ENCODE measurements at places on chromosomes 3 and 15.

GRCh38 chr15:96325541-96326327, 4.8 kb upstream of the NR2F2 start:
- DNase-seq = peak; percentile 48

DNA sequence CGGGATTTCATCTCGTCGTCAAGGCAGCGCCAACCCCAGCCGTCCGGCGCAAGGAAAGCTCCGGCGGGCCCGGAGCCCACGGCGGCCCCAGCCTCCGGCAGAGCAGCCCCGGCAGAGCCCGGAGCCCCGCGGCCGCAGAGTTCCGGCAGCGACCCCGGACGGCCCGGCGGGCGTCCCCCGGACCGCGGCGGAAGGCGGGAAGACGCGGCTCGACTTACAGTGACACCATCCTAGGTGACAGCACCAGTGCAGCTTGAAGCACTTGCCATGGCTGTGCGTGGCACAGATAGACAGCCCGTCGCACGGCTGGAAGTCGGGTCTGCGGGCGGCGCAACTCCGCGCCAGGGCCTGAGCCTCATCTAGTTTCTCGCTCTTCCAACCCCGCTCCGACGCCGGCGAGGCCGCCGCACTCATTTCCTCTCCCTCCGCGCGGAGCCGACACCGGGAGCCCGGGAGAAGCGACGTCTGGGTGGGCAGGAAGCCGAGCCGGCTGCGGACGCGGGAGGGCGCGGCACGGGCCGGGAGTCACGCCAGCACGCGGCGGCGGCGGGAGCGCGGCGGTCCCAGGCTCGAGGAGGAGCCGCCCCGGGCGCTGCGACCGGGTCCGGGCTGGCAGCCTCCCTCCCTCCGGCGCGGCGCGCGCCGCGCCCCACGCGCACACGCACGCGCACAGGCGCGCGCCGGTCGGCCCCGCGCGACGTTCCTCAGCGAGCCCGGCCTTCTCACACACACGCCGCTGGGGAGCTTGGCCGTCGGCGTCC, at the start of gene C3orf70:
Gene C3orf70, minus strand, starts transcription at position 651 of the 761 bp plus-strand sequence. Its CDS starts 237 bp downstream, at position 414.
- peak; percentile 63 for DNase-seq

DNA sequence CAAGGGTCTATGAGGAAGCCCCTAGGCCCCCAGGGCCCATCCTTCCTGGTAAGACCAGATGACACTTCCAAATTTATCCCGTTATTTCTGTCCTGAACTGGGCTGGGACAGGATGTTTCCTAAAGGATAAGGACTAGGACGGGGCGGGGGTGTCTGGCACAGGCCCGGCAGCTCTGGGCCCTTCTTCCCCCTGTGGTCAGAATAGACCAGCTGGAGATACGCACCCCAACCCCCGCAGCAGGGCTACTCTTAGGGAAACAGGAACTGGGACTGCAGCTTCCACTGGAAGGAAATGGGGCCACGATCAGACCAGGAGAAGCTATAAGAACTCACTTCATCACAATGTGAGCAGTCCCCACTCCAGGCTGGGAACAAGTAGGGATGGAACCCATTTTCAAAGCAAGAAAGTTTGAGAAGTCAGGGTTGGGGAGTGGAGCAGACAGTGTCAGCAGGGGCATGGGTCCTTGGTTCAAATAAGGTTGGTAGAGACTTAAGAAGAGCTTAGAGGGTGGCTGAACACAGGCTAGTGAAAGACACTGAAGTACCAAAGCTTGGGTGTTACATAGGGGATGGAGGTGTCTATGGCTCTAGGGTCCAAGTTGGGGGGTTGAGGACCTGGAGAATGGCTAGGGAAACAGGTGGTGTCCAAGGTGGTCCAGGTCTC, 1.1 kb downstream of the NCKIPSD start:
- DNase-seq = no peak

DNA sequence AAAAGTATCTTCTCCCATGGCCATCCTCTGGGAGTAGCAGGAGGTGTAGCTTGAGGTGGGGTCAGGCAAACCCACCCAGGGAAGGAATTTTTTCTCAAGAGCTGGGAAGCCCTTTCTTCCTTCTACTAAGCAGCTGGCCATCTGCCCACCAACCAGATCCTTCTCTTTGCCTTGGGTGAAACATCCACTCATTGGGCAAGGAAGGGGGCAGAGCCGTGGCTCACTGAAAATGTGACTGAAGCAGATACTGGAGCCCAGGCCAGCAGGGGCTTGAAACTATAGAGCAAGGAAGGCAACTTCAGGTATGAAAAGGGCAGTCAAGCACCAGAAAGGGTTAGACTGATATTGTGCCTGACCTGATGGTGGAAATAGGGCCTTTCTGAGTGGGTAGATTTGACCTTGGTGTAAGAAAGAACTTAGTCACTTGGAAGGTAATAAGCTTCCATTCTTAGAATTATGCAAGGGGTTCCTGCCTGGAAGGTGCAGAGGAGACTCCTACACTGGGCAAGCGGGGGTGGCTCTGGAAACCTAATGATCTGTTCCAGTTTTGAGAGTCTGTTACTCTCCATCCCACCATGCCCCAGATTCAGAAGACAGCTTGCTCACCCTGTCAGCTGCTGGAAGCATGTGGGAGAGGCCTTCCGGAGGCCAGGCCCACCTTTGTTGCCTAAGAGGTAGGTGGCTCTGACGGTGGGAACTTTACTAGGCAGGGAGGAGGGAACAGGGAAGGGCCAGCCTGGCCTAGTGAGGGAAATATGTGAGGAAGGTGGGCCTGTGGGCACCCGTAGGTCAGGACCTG, 22.0 kb upstream of the PLA2G4E start:
- DNase-seq = no peak

GRCh38 chr3:128782282-128783146, 56.5 kb downstream of the RAB7A start:
- no peak for DNase-seq

- no peak for DNase-seq
These were observed 110.8 kb upstream of the ICE2 start for GRCh38 chr15:60589728-60590127.

DNA sequence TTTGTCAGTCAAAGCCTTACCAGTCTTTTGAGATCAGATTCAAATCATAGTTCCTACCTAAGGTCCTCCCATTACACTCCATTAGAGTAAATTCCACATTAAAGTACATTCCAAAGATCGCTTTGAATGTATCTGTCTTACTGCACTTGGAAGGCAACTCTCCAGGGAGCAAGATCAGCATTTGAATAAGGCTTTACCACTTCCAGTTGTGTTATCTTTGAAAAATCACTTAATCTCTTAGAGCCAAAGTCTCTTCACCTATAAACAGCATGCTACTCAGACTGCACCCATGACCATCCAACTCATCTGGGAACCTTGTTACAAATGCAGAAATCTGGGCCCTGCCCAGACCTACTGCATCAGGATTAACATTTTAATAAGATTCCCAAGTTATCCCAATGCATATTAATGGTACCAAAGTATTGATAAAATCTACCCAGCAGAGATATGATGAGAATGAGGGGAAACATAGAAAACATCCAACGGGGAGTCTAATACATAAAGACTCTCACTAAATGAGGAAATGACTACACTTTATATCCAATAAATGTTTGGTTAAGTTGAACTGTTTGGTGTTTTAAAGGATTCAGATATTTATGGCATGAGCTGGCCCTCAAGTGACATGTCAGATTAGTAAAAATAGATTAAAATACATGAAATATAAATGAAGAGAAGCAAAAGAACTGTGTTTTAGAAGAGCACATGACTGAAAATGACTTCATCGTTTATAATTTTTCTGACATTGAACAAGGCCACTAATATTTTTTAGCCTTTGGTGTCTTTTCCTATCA, 75.9 kb downstream of the TNIK start:
- peak; percentile 73 for DNase-seq

- no peak for DNase-seq
These were observed 16.2 kb upstream of the ANKDD1A start for GRCh38 chr15:64895285-64896065.

DNA sequence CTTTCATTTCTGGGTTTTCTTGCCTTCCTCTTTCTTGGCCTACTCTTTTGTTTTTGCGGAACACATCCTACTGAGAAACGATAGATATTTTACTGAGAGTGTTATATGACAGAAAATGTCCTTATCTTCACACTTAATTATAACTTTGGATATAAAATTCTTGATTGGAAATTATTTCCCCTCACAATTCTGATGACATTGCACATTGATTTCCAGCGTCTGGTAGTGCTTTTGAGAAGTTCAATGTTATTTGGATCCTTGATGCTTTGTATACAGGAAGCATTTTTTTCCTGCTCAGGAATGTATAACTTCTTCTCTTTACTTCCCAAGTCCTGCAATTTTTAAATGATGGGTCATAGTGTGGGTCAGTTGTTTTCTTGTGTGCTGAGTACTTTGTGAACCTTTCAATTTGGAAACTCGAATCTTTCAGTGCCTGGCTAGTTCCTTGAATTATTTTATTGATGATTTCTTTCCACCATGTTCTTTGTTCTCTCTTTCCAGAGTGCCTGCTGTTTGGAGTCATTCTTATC, 183.9 kb downstream of the PDCD6IP start:
- no peak for DNase-seq

GRCh38 chr15:74786551-74787165, 4.8 kb downstream of the CSK start:
- DNase-seq = no peak

- DNase-seq = no peak
These were observed 215.6 kb upstream of the CD96 start for GRCh38 chr3:111326144-111326995.

- DNase-seq = no peak
These were observed 555.5 kb upstream of the CFAP20DC start for GRCh38 chr3:59605318-59605717.

DNA sequence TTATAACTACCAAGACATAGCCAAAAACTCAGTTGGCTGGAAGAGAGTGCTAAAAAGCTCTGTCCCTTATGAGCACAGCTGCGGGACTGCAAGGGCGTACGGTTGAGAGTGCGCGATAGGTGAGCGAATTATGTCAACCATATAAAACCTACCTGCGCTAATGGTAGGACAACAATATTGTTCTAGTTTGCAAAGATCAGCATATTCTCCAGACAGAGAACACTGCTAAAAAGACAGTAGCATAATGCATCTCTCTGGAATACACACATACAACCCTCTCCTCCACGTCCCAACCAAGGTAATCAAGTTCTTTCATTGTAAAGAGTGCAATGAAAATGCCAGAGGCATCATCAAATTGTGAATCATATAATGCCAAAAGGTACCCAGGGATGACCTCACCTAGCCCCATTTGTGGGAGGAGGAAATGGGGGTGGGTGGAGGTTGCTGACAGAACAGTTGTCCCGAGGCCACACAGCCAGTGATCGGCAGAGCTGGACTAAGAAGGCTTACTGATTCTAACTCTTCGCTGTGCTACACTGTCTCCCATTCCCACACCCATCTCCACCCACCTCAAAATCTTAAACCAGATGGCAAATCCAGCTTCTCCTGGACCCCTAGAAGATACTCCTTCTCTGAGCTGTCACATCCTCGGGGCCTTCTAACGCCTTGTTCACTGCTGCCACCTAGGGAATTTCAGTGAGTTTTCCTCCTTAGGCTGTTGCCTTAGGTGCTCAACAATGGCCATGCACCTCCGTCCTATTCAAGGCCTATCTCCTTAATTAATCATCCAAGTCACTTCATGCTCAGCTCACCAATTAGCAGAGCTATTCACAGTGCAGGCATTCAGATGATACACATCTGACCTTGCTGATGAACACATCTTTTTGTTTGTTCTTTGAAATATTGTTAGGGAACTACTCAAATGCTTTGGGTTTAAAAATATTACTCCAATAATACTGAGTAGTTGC, 60.7 kb downstream of the RPL22L1 start:
- DNase-seq = peak; percentile 93

GRCh38 chr3:42084586-42084985, 6.6 kb upstream of the TRAK1 start:
- DNase-seq = no peak

GRCh38 chr3:18389108-18389733, 35.9 kb downstream of the SATB1 start:
- peak; percentile 31 for DNase-seq

DNA sequence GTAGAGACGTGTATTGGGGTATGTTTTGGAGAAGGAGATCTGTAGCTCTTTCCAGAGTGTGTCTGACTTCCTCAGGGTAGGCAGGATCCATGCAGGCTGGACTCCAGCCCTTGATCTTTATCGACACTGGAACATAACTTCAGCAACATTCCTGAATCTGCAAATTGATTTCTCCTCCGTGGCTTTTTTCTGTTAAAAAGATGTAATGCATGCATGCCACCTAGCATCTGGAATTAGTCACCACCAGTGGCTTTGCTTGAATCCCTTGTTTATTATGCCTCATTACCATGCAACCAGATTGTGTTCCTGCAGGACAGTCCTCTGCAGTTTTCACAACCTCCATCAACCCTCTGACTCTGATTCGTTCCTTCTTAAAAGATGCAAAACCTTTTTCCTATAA, 86.1 kb downstream of the CCNL1 start:
- peak; percentile 32 for DNase-seq

GRCh38 chr3:38314112-38314763, 32.1 kb downstream of the SLC22A14 start:
- no peak for DNase-seq

DNA sequence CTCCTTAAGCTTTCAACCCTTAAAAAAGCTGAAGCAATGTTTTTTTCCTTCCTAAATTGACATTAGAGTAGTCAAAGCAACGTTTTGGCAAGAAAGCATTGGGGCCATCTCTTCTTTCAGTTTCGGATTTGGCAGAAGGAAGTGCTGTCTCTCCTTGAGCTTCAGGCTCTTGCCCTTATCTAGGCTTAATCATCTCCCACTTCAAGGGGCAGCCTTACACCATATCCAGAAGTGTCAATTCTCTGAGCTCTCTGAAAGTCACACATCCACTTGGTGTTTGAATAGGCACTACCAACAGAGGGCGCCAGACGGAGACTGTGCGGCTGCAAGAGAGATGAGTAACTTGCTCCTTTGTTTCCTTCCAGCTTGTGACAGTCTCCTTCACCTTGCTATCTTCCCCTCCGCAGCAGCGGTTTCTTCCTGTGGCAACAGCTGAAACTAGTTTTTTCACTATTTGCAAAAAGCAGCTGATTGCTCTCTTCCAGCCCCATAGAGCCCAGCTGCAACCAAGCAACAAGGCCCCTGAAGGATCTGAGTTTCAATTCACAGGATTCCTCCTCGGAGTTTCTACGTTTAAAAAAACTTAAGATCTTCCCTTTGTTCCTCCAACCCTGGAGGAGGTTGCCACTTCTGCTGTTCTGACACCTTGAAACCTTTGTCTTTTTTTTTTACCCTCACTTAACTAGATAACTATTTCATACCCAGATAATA, 147.0 kb upstream of the SLCO3A1 start:
- peak; percentile 98 for DNase-seq

All from mesendoderm (in vitro differentiated cells).